Prostate gland (tissue), 2 donors: ENCODE measurements at places on chromosomes 3 and 15. TPM values are rescaled to one million over a fixed set of nuclear protein-coding genes. Genes with fewer than 3 reads are reported as not detected.

DNA sequence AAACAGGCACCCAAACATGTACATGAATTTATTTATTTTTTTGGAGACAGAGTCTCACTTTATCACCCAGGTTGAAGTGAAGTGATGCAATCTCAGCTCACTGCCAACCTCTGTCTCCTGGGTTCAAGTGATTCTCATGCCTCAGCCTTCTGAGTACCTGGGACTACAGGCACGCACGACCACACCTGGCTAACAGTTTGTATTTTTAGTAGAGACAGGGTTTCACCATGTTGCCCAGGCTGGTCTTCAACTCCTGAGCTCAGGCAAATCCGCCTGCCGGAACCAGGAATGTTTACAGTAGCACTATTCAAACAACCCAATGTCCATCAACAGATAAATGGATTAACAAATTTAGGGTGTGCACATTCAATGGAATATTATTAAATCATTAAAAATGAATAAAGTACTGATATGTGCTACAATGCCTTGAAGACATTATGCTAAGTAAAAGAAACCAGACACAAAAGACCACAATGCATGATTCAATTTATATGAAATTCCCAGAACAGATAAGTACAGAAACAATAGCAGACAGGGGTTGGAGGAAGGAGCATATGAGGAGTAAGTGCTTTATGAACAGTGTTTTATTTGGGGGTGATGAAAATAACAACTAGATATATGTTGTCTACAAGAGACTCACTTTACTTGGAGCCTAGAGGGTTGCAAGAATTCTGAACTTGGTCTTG lies 1.3 kb downstream of the LEO1 start:
- DNase-seq = no peak

DNA sequence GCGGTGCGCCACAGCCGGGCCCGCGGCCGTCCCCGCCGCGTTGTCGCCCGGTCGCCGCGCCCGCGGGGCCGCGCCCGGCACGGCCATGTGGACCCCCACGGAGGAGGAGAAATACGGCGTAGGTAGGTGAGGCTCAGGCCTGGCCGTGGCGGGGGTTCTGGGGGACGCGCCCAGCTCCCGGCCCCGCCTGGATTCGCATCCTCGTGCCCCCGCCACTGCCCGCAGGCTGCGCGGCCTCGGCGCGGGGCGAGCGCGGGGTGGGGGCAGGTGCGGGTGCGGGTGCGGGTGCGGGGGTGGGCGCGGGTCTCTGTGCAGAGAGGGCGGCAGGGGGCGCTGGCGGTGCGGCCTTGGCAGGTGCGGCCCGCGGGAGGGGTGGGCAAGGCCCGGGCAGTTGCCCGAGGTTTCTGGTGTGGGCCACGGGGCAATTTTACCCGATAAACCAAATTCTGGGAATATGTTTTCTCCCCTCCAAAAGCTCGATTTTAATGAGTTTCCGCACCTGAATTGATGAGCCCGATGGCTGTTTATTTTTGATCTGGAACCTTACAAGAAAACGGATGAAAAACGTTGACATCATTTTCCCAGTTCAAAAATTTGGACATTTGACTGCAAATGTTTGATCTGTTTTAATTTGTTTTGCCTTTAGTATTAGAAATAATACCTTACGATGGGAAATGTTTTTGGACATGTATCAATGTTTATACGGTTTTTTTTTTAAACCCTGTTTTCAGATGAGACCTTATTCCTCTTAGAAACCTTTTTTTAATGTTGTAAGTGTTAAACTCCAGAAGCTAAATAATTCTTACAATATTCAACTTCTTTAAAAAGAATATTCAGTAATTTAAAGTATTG lies 678 bp downstream of the DOCK3 start:
- peak; percentile 21 for DNase-seq

DNA sequence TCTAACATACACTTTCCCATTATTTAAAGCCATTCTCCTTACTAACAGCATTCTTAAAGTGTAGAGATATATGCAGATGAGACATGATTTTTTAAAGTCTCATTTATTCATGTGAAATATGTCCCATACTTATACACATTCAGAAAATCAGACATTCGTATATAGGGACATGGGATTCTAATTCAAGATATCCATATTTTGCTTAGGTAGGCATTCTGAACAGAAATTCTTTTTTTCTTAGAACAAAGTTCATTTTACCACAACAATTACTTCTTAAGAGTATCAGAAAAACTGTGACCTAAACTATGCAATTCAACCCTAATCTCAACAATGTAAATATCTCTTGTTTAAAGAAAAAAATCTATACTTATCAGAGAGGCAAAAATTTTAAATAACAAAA lies 16.2 kb downstream of the DCUN1D1 start:
- DNase-seq = no peak

- peak; percentile 75 for DNase-seq
Observed at GRCh38 chr15:31391687-31392671, 65.3 kb downstream of the KLF13 start.

DNA sequence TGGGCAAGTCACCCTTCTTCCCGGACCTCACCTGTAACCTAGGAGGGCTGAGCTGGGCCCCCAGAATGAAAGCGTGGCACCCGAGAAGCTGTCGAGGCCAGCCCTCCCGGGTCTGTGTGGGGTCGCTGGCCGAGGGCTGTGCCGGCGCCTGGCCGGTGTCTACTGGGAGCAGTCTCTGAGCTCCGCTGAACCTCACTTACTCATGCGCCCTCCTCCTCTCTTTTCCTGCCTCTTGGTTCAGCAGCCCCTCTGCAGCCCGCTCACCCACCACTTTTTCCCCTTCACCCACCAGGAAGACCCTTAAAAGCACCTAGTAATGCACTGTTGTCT lies 419 bp downstream of the HYKK start:
- no peak for DNase-seq

DNA sequence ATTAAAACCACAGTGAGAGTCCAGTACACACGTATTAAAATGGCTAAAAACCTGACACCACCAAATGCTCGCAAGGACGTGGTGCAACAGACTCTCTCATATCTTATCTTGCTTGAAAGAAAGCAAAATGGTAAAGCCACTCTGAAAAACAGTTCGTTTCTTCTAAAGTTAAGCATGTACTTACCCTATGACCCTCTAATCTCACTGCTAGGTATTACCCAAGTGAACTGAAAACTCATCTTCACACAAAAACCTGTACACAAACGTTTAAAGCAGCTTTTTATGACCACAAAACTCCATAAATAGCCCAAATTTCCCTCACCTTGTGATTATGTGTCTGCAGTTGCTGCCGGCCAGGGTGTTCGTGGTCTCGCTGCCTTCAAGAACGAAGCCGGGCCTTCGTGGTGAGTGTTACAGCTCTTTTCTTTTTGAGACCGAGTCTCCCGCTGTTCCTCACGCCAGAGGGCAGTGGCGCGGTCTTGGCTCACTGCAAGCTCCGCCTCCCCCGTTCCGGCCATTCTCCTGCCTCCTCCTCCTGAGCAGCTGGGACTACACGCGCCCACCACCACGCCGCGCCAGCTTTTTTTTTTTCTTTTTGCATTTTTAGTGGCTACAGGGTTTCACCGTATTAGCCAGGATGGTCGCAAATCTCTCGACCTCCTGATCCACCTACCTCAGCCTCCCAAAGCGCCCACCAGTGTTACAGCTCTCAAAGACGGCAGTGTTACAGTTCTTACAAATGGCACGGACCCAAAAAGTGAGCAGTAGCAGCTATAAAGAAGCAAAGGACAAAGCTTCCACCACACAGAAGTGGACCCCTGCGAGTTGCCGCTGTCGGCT lies 165.4 kb downstream of the TJP1 start:
- peak; percentile 32 for DNase-seq

GRCh38 chr3:425079-425478 lies 228.5 kb downstream of the CHL1 start:
- DNase-seq = no peak

DNA sequence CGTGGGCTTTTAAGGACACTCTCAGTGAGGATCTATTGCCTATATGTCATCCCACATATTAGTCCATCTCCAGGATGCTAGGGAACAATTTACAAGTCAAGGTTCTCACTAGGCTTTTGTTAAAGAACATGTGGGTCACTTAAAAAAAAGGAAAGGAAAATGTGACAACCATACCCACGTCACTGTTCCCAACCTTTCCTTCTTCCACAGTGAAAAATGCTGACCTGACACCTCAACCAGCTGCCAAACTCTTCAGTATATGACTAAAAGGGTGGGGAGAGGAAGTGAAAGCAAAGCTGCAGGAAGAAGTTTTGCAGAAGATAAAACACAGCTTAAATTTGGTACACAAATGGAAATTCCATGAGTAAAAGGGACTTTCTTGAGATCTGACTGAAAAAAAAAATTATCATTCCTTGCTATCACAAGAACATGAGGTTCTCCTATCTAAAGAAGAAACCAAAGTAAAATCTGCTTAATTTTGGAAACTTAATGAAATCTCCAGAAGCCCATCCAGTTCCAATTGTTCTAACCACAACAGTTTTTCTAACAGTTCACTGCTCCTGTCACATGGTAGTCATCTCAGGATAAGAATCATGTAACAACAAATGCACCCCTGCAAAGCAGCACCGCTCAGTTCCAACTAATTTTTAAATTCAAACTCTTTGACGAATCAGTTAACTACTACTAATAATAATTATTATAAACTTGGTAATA lies 117.0 kb upstream of the TSPAN3 start:
- DNase-seq = no peak

DNA sequence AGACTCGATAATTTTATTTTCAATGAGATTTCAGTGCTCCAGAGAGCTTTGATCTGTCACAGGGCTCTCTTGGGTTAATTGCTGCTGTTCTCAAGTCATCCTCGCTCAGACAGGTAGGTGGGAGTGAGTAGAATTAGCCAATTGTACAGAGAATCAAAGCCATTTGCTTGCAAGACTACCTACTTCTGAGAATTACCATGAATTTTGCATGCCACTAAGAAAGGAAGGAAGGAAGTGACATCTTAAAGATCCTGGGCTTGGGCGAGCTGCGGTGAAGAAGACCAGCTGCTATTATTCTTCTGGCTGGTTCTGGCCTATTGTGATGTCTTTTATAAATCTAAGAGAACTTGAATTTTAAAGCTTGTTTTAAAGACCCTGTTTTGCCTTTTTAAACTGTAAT lies 154.1 kb upstream of the LPP start:
- no peak for DNase-seq

GRCh38 chr3:191775451-191776233 lies 314.7 kb downstream of the PYDC2 start:
- DNase-seq = no peak

- DNase-seq = no peak
Observed at GRCh38 chr3:172142051-172142863, 102.9 kb downstream of the FNDC3B start.

- DNase-seq = no peak
Observed at GRCh38 chr3:141100112-141100511, 49.0 kb downstream of the SPSB4 start.

DNA sequence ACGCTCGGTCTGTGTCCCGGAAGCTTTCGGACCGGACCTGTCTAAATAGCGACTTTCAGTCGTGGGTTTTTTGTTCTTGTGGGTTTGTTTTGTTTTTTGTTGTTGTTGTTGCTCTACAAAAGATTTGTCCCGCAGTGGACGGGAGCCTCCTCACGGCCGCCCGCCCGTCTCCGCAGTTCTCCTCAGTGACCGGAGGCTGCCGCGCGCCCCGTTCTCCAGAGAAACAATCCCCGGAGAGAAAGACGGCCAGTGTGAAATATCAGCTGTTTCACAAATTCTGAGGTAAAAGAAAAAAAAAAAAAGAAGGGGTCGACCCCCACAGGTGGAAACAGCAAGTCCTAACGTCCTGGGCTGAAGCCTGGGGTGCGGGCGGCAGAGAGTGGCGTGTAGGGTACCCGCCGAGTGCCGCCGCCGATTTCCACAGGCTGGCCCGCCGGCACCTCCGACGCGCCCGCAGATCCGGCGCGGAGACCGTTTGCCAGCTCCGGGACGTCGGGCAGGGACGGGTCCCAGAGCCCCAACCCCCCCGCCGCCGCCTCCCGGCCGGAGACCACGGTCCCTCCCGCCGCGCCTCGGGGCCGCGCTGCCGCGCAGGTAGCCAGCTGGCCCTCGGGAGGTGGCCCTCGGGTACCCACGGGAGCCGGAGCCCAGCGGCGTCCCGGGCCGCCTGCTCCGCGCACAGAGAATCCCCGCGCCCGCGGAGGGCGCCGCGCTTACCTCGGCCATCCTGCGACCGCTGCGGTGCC lies 478 bp downstream of the BNC1 start:
- no peak for DNase-seq

DNA sequence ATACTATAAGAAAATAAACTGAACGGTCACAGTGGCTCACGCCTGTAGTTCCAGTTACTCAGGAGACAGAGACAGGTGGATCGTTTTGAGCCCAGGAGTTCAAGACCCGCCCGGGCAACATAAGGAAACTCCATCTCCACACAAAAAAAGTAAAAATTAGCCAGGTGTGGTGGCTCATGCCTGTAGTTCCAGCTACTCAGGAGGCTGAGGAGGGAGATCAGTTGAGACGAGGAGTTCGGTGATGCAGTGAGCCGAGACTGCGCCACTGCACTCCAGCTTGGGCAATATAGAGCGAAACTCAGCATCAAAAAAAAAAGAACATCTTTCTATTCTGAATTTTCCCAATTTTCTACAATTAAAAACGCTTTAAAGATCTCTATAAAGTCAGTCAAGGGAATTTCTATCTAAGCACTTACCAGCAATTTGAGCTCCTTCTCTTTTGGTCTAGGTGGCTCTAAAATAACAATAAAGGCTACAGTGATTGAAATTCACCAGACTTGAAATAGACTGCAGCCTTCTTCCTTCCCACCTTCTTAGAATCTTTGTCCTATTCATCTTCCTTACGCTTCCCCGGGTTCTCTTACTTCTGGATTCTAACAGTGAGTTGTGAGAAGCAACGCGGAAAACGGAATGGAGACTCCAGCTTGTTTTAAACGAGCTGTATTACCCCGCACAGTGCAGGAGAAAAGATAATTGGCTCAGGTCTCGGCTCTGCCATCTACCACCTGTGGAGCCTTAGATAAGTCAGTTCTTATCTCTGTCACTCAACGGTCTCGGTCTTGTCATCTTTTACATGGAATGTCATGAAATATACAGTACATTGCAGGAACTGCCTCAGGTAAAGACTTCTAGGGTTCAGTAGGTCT lies 812 bp upstream of the SEC62 start:
- DNase-seq = no peak

GRCh38 chr15:40050788-40051470 lies 11.9 kb upstream of the SRP14 start:
- DNase-seq = no peak

GRCh38 chr3:48233542-48233941 lies 7.4 kb upstream of the ZNF589 start:
- no peak for DNase-seq

- no peak for DNase-seq
Observed at GRCh38 chr3:59425371-59425770, 375.5 kb upstream of the CFAP20DC start.

DNA sequence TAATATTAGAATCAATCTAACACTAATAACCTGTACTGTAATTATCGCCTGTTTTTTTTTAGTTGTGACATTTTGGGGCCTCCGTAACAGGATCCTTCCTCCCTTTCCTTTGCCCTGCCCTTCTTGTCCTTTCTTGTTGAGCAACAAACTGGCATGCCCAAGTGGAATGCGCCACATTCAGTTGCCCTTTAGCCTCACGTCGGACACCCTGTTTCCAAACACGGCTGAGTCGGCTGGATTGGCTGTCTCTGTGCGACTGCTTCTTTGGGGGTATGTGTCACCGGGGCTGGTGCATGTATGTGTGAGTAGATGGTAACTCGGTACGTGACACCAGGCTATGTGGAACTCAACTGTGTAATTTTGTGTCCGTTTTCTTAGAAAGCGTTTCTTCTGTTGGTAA lies 24.1 kb downstream of the TRAK1 start:
- DNase-seq = no peak

The UCN2 gene
- 1.6 TPM for total RNA-seq

The GOLGA8T gene
- total RNA-seq = not detected

The FBXL22 gene
- 12.5 TPM for total RNA-seq

The AMIGO3 gene
- 12.4 TPM for total RNA-seq

The GPR171 gene
- 0.18 TPM for total RNA-seq

The SLC12A8 gene
- total RNA-seq = 6.5 TPM

The TOP2B gene
- 109 TPM for total RNA-seq
